ENCODE measurements at places on chromosomes 5 and 9. TPM values are rescaled to one million over a fixed set of nuclear protein-coding genes. Genes with fewer than 3 reads are reported as not detected.

GRCh38 chr5:136000932-136001331 lies 27.9 kb upstream of the TGFBI start:
- DNase-seq = no peak

DNA sequence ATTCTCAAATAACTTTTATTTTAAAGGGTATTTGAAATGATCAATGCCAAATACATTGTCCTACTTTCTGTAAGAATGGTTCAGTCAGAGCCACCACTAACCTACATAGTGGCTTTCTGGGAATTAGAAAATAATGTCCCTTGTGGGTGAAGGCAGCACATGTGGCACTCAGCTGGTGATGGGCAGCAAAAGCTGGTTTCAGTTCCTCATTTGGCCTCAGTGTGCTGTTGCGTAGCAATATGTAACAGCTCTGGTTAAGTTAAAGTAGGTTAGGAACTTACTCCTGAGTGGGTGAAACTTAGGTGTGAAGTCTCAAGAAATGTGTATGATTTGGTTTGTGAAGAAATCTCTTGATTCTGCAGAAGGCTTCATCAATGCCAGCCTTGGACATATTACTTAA lies 99.6 kb upstream of the SPEF2 start:
- no peak for DNase-seq

NRG2 gene
- 0.11 TPM for total RNA-seq

PCDHB12 gene
- not detected for total RNA-seq

PCDHGA10 gene
- total RNA-seq = not detected

TUSC1 gene
- total RNA-seq = 0.79 TPM

SPINK13 gene
- total RNA-seq = not detected

CDH9 gene
- not detected for total RNA-seq

POLR3G gene
- total RNA-seq = 22.7 TPM
